ENCODE measurements at places on chromosomes 3 and 15.

DNA sequence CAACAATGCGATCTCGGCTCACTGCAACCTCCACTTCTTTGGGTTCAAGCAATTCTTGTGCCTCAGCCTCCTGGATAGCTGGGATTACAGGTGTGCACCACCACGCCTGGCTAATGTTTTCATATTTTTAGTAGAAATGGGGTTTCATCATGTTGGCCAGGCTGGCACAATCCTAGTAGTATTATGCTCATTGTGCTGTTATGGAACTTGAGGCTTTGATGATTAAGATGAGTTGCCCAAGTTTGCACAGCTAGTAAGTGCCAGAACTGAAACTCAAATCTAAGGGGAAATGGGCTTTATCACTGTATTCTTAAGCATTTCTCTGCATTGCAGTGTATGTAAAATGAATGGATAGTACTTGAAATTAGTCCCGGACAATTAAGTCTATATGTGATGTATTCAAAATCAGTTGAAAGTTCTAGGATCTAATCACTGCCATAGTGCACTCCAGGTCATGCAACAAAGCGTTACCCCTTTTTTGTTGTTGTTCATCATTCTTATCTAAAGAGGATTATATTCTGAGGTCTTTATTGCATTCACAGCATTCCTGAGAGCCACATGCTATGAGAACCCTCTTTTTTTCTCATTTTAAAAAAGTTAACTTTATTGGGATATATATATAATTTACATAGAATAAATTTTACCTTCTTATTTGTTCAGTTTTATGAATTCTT lies 378.7 kb upstream of the CNTN6 start:
- DNase-seq, result no peak

- DNase-seq, result no peak
Measured at GRCh38 chr15:73902121-73903020, 23.9 kb upstream of the LOXL1 start.

DNA sequence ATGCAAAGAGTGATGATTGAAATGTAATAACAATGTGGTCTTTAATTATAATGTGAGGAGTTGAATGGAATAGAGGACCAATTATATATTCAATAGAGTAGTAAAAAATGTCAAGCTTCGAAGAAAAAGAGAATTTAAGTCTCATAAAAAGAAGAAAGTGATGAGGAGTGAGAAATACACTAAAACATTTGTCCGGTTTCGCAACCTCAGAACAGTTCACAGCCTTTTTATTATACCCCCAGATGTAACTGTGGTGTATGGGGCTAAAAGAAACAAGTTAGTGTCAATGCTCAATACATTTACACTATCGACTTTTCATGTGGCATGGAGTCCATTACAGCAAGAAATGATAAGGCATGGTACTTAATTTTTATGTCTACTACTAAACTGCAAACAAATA lies 386.5 kb upstream of the ATP11B start:
- no peak for DNase-seq

DNA sequence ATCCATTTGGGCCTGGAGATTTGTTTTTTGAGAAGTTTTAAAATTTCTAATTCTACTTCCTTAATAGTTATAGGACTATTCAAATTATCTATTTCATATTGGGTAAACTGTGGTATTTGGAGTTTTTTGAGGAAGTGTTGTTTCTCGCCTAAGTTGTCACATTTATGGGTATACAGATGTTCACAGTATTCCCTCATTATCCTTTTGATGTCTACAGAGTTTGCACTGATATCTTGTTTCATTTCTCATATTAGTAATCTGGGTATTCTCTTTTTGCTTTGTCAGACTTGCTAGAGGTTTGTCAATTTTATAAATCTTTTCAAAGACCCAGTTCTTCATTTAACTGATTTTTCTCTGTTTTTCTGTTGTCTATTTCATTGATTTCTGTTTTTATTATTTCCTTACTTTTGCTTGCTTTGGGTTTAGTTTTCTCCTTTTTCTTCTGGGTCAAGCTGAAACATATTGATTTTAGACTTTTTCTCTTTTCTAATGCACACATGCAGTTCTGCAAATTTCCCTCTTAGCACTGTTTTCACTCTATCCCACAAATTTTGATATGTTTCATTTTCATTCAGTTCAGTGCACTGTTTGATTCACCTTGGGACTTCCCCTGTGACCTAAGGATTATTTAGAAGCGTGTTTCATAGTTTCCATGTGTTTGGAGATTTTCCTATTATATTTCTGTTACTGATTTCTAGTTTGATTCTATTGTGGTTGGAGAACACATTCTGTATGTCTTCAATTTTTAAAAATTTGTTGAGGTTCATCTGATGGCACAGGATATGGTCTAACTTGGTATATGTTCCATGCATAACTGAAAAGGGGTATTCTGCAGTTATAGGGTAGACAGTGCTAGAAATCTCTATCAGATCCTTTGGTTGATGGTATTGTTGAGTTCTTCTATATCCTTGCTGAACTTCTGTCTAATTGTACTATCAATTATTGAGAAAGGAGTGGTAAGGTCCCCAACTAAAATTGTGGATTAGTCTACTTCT lies 79.6 kb downstream of the SUMF1 start:
- DNase-seq, result no peak

DNA sequence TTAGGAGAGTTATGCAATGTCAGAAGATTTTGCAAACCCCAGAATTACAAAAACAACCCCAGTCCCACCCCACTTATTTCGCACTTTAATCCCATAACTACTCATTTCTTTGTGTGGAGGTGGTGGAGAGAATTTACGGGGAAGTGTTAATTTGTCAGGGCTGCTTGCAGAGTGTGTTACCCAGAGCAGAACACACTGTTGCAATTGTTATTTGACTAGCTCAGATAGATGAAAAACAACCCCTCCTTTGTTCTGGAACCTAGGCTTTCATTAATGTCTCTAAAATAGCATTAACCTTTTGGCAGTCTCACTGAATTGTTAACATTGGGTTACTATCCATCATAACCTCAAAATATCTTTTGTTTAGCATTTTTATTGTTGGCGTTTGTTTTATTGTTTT lies 55.8 kb upstream of the MINAR1 start:
- DNase-seq, result no peak

DNA sequence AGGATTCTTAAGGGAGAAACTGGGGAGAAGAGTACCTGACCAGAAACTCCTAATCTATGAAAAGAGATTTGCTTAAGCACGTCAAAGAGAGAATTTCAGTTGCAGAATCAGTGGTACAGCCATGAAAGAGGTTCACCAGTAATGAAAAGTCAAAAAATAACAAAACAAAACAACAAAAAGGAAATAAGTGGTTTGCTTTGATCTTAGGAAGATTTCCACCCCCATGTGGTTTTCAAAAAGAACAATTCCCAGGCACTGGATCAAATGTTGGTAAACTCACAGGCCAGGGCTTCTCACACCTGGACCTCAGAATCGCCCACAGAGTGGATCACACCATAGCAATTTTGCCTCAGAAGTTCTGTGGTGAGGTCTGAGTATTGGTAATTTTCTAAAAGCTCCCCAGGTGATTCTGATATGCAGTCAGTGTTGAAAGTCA lies 67.5 kb downstream of the TMEM39A start:
- no peak for DNase-seq

DNA sequence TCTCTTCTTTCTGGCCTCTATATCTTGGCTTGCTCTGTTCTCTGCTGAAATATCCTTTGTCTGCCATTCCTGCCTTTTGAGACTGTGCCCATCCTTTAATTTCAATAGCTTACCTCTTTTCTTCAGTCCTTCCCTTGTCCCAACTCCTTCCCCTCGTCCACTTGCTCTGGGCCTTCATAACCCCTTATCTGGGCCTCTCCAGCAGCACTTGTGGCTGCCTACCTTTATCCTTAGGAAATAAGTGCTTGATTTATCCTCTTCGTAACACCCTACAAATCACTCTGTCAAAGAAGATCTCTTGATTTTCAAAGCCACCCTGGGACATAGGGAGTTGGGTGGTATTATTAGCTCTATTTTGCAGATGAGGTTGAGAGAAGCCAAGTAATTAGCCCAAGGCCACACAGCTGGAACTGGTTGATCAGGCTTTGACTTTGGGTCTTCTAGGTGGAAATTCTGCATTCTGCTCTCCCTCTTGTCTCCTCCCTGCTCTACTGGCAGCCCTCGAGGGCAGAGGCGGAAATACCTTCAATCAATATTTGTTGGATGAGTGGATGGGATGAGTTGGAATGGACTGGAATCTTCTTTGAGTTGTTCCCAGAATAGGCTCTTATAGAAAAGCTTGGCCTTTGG lies 84.0 kb upstream of the TLE3 start:
- no peak for DNase-seq

GRCh38 chr15:67931861-67932260 lies 92.0 kb upstream of the RNU6-1 start:
- no peak for DNase-seq

DNA sequence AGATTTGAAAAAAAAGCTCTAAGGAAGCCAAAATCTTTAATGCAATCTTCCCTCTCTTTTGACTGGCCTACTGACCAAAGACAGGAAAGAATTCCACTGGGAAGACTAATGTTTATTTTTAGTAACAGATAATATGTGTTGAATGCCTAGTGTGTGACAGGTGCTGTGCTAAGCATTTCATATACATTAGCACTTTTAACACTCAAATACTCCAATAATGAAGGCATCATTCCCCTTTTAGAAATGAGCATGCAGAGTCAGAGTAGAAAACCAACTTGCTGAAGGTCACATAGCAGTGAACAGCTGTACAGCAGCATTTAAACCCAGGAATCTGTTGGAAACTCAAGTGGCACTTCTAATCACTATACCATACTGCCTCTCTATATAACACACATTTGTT lies 170.6 kb downstream of the MINAR1 start:
- DNase-seq, result no peak

GRCh38 chr3:10928961-10929471 lies 63.5 kb upstream of the SLC6A1 start:
- DNase-seq, result no peak

DNA sequence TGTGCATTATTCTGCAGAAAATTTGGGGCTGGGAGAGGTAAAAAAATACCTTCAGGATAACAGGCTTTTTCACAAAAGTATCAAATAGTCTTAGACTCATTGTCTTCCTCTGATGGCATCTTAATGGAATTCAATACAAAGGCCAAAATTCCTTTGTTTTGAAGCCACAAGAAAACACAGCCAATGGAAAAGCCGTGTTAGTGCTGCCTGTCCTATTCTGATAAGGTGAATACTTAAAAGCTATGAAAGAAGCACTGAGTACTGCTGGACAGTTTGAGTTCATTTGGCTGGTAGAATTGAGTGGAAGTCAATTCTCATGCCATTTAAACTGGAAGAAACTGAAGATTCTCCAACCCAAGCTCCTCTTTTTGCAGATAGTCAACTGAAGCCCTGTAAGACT lies 395.3 kb upstream of the TPRG1 start:
- no peak for DNase-seq

- DNase-seq, result no peak
Measured at GRCh38 chr15:100112636-100113305, 229.0 kb downstream of the ADAMTS17 start.

GRCh38 chr3:186983659-186984058 lies 53.3 kb downstream of the ST6GAL1 start:
- no peak for DNase-seq

DNA sequence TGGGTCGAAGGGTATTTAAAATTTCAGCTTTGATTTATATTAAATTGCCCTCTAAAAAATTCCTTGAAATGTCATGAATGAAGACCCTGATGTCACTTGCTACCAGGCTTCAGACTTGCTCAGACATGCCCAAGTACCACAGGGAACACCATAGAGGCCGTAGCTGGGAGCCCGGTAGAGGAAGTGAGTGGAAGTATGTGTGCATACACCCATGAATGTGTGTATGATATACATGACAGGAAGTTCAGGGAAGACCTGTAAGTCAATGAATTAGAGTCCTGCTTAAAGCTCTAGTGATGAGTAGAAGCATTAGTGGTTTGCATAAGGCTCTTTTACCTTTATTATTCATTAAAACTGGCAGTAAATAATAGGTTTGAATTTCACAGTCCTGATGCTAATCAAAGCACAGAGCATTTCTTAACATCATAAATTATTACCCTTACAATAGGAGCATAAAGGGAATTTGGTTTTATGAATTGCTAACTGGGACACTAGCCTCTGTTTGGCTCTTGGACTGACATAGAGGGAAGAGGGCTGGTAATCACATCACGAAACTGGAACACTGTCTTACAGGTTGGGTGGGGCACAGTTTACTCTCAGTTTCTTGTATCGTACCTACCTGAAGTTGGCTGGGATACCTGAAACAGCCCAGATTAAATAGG lies 144.4 kb downstream of the CHST2 start:
- no peak for DNase-seq

- DNase-seq, result no peak
Measured at GRCh38 chr3:120119846-120120510, 25.7 kb upstream of the GSK3B start.

- no peak for DNase-seq
Measured at GRCh38 chr3:184148076-184148475, 7.1 kb upstream of the DVL3 start.

DNA sequence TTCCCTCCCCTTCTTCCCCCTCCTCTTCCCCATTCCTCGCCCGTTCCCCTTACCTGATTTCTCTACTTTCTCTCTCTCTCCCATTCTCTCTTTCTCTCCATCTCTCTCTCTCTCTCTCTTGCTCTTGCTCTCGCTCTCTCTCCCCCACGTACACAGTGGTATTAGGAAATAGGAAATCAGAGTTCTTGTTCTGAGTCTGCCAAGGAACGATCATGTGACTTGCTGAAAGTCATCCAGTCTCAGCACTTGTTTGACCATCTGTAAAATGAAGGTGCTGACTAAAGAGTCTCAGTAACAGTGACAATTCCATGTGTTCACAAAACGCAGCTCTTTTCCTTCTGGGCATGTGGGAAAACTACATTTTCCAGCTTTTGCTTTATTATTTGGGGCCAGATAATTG lies 445.0 kb upstream of the TGFBR2 start:
- DNase-seq, result no peak

DNA sequence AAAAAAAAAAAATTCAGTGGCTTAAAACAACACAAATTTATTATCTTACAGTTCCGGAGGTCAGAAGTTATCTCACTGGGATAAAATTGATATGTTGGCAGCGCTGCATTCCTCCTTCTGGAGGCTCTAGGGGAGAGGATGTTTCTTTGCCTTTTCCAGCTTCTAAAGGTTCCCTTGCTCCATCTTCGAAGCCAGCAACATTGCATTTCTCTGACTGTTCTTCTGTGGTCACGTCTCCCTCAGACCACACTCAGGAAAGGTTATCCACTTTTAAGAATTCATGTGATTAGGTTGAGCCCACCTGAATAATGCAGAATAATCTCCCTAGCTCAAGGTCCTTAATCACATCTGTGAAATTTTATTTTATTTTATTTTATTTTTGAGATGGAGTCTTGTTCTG lies 23.4 kb upstream of the ACAP2 start:
- no peak for DNase-seq

- DNase-seq, result no peak
Measured at GRCh38 chr3:160856450-160856849, 100.4 kb downstream of the PPM1L start.

- DNase-seq, result no peak
Measured at GRCh38 chr3:194086388-194087075, 49.4 kb upstream of the HES1 start.

DNA sequence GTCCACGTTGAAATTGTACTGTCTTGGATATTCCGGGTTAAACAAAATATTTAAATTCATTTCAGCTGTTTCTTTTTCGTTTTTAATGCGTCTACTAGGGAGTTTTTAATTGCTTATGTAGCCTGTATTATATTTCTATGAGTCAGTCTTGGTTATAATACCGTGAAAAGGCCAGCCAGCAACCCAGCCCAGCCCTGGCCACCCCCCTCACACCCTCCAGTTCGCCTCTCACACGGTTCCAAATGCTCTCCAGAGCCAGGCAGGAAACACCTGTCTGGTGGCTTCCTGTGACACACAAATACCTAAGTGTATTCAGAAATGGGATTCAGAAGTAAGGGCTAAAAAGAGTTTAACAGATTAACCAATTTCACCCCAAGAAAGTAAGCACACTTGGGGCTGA lies 4.4 kb downstream of the SH3BP5 start:
- no peak for DNase-seq

GRCh38 chr3:23083701-23084100 lies 119.4 kb upstream of the UBE2E2 start:
- no peak for DNase-seq

Measured in HTR-8/SVneo (cell line).